Mesangial cell (primary cell): ENCODE measurements at places on chromosomes 2 and 18. TPM values are rescaled to one million over a fixed set of nuclear protein-coding genes. Genes with fewer than 3 reads are reported as not detected.

Gene EMILIN2
- total RNA-seq = 14.2 and 34.1 TPM in 2 replicates

Gene ZC3H8
- 0.65 and 1.8 TPM in 2 replicates for total RNA-seq

Gene SLC11A1
- 0.63 TPM in 1 of 2 replicates, not detected in the other for total RNA-seq

Gene CACNB4
- 0.13 and 0.16 TPM in 2 replicates for total RNA-seq

Gene USP40
- total RNA-seq = 25.3 and 31.6 TPM in 2 replicates

Gene LDLRAD4
- 2.4 and 2.5 TPM in 2 replicates for total RNA-seq

Gene MLPH
- 79.8 and 114 TPM in 2 replicates for total RNA-seq

Gene VAMP8
- 26.7 and 34.1 TPM in 2 replicates for total RNA-seq

Gene MAP4K3
- total RNA-seq = 22.5 and 29.0 TPM in 2 replicates

Gene CPO
- total RNA-seq = 0.13 TPM in 1 of 2 replicates, not detected in the other

Gene NEU4
- under 0.01 TPM in 1 of 2 replicates, not detected in the other for total RNA-seq

Gene ARHGEF4
- total RNA-seq = 1.1 and 4.4 TPM in 2 replicates

Gene GREB1
- total RNA-seq = under 0.01 and 0.51 TPM in 2 replicates

Gene MATN3
- 7.4 and 9.9 TPM in 2 replicates for total RNA-seq

Gene PID1
- total RNA-seq = 1.1 and 3.4 TPM in 2 replicates

Gene CDH2
- 125 and 220 TPM in 2 replicates for total RNA-seq

Gene WDR35
- total RNA-seq = 6.0 and 6.5 TPM in 2 replicates

Gene HOXD13
- total RNA-seq = not detected in 2 replicates

Gene TRPM8
- 0.33 and 0.38 TPM in 2 replicates for total RNA-seq

Gene LIMS3
- 0.81 and 4.3 TPM in 2 replicates for total RNA-seq

Gene APOB
- total RNA-seq = under 0.01 TPM in 1 of 2 replicates, not detected in the other

Gene MAP4K4
- 61.2 and 77.7 TPM in 2 replicates for total RNA-seq

Gene ESPNL
- 1.3 and 2.2 TPM in 2 replicates for total RNA-seq

Gene REG3G
- not detected in 2 replicates for total RNA-seq

Gene CCDC141
- under 0.01 TPM in 1 of 2 replicates, not detected in the other for total RNA-seq

Gene NDC80
- 1.0 and 33.2 TPM in 2 replicates for total RNA-seq

Gene CD207
- total RNA-seq = not detected in 2 replicates
